WTC11 (cell line): ENCODE measurements at places on chromosomes 11 and 22.

DNA sequence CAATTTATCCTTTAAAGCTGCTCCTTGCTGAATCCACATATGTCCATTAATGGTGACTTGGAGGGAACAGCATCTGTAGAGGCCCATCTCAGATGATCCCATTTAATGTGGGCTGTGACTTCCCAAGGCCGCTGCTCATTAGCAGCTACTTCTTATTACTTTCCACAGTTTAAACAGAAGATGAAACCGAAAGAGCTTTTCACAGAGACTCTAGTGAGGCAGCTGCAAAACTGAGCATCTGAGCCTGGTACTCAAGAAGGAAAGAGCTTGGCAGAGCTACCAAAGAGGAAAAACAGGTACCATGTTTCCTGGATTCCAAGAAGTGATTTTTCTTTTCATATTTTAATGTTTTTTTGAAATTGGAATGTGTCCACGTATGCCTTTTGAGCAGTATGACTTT is 110.5 kb upstream of the NARS2 start:
- no peak for DNase-seq

- no peak for DNase-seq
Measured at GRCh38 chr11:133739481-133739880, 105.8 kb downstream of the SPATA19 start.

GRCh38 chr22:37634417-37634924 is 5.0 kb upstream of the SH3BP1 start:
- no peak for DNase-seq

DNA sequence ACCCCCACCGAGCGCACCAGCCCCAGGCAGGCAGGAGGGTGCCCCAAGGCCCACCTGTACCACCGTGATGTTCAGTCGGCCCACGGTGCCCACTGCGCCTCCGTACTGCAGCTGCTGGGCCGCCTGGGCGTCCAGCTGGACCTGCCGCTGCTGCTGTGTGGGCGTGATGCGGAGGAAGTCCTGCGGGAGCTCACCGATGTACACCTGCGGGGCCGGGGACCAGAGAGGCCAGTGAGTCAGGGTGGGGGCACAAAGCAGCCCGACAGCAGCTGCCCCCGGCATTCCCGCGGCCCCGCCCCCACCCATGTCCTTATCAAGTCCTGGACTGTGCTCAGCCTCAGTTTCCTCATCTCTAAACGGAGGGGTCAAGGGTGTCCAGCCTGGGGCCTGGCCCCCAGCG is 13.8 kb downstream of the TOLLIP start:
- DNase-seq = no peak

DNA sequence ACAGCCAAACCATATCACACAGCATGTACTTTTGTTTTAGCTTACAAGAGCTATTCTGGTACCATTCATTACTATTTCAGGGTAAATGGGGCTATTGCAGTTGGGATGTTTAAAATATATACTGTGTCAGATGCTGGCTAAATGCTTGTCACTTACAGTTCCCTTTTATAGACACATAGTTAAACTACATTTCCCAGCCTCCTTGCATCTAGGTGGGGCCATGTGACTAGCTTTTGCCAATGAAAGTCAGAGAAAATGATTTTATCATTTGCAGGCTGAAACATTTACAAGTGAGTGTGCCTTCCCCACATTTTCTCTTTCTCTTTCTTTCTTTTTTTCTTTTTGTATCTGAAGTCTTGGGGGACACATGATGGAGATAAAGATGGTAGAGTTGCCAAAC is 7.8 kb upstream of the IFTAP start:
- no peak for DNase-seq
